ENCODE measurements at places on chromosomes 2 and 18. TPM values are rescaled to one million over a fixed set of nuclear protein-coding genes. Genes with fewer than 3 reads are reported as not detected.

Gene IL36RN
- polyA plus RNA-seq = not detected

Gene TRIM43
- polyA plus RNA-seq = 0.34 TPM

Gene BOLL
- 256 TPM for polyA plus RNA-seq

Gene GALNT5
- polyA plus RNA-seq = 0.45 TPM

Gene FAM110C
- polyA plus RNA-seq = 8.5 TPM

Gene LYPD1
- polyA plus RNA-seq = 11.2 TPM

Gene DTNA
- 18.9 TPM for polyA plus RNA-seq

Gene LAMA1
- 35.7 TPM for polyA plus RNA-seq

Gene SPATA3
- 211 TPM for polyA plus RNA-seq

Gene TANC1
- 8.6 TPM for polyA plus RNA-seq

Gene GALNT3
- polyA plus RNA-seq = 45.0 TPM

Gene MYO1B
- 14.5 TPM for polyA plus RNA-seq

Gene BMP10
- polyA plus RNA-seq = 0.26 TPM

Gene ADAM23
- 14.5 TPM for polyA plus RNA-seq

Gene PIKFYVE
- polyA plus RNA-seq = 29.0 TPM

Gene ERCC3
- polyA plus RNA-seq = 81.2 TPM

All from testis (tissue), 5 donors.